Naive thymus-derived CD8-positive, alpha-beta T cell (primary cell): ENCODE measurements at places on chromosomes 2 and 18.

DNA sequence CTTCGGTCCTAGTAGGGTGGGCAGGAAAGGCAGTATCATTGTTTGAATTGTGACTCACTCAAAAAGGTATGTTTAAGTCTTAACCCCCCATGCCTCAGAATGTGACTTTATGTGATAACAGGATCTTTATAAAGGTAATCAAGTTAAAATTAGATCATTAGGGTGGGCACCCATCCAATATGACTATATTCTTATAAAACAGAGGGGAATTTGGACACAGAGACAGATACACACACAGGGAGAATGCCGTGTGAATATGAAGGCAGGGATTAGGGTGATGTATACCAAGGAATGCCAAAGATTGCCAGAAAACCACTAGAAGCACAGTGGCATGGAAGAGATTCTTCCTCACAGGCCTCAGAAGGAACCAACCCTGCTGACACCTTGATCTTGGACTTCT lies 281.8 kb downstream of the CLIP4 start:
- no peak for DNase-seq

GRCh38 chr2:191748059-191748461 lies 70.1 kb downstream of the NABP1 start:
- no peak for DNase-seq

DNA sequence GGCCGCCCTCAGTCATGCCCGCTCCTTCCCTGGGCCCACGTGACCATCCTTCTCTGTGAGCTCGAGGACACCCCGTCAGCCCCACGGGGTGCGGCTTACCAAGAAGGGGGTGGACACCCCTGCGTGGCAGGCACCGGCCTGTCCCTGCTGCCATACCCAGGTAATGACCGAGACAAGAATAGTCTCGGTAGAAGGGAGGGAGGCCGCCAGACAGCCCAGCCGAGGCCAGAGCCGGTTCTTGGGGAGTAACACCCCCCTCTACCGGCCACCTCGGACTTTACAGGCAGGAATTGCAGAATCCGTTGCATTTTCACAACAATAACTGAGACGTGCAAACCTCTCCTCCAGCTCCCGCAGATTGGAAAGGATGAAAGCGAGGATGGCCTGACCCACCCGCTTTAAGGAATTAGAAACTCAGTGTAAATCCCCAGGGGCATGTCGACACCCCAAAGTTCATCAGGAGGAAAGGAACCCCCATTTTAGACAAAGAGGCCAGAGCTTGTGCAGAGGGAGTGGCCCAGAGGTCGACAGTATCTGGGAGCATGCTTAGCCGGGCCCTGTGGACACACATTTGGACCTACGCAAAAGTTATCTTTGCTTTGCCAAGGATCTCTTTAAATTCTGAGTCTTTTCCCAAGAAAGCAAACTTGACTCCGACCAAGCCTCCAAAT lies 60.1 kb upstream of the GLI2 start:
- peak; percentile 28 for DNase-seq

- DNase-seq: no peak
These were observed 43.9 kb upstream of the VWA3B start for GRCh38 chr2:98043101-98043500.

DNA sequence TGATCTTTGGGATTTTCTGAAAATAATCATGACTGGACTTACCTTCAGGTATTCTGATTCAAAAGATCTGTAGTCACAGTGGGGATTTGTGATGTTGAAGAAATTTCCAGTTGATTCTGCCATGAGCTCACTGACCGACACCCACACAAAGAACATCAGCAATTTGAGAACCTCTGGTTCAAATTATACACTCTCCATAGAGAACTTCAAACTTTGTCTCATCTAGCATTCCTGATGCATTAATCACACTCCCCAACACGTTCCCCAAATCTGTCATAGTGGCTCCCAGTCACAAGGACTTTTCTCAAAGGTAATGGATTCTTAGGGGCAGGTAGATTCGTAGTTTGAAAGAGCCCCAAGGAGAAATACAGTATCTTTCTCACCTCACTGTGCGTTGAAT lies 584.3 kb downstream of the FBXO15 start:
- no peak for DNase-seq

DNA sequence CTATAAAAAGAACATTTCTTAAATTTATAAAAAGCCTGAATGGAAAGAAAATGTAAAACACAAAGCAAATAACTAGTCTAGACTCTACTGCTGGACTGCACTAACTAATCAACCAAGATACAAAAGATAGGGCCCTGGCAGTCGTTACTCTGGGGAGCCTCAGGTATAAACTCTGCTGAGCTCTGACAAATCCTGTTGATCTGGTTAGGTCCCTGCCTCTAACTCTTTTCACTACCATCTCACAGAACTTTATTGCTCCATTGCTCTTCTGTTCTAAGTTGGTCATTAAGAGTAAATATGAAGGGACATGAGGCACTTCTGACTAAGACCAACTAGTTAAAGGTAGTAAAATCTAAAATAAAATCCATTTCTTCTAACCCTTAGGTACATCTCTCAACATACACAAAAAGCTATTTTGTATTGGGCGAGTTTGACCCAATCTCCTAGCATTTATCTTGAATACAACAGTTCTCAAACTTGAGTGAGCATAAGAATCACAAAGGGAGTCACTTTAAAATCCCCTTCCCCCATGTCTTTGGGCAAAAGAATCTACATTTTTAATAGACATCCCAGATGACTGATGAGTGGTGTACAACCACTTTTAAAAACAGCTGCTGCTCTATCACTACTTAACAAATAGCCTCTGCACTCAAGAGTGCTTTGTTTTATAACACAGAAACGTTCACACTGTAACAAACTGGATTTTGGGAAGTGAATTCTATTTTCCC lies 2.5 kb downstream of the CHN1 start:
- DNase-seq: no peak

GRCh38 chr2:127115471-127116199 lies 8.7 kb upstream of the BIN1 start:
- DNase-seq: no peak

- no peak for DNase-seq
These were observed 112.0 kb upstream of the NDUFV2 start for GRCh38 chr18:8990276-8991031.

DNA sequence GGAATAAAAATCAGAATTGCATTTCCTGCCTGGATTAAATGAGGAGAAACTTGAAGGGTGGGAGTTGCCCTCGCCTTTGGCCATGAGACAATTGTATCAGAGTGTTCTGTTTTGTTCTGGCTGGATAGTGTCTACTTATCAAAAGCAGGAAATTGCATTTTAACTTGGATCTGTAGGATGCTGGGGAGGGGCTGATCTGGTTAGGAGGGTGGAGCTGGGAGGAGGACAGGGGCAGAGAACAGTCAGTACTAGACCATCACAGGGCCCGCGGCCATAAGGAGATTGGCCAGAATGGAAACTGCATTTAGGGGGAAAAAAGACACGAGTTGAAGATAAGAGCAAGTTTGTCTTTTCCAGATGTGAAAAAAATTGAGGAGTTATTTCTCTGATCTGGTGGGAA lies 199.1 kb upstream of the POU3F3 start:
- no peak for DNase-seq

DNA sequence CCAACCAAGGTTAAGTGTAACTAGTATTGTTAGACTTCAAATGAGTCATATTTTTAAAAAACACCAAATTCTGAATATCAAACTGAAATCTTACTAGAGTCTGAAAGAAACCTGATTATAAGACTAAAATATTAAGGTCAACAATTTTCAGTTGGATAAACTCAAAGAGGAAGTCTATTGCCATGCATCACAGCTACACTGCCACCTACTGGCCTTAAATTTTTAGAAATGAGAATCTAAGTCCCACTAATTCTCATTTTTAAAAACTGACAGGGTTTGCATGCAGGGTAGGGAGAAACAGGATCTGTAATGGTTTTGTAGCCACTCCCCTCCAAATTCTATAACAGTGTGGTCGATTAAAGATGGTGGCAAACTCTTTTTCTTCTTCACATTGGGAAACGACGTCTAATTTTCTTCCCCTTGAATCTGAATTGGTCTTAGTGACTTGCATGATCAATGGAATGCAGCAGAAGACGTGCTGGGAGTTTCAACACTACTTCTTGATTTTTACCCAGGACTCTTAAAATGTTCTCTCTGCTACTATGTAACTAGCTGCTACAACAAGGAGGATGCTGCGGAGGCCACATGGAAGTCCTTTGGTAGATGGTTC lies 176.1 kb upstream of the SESTD1 start:
- DNase-seq: no peak

DNA sequence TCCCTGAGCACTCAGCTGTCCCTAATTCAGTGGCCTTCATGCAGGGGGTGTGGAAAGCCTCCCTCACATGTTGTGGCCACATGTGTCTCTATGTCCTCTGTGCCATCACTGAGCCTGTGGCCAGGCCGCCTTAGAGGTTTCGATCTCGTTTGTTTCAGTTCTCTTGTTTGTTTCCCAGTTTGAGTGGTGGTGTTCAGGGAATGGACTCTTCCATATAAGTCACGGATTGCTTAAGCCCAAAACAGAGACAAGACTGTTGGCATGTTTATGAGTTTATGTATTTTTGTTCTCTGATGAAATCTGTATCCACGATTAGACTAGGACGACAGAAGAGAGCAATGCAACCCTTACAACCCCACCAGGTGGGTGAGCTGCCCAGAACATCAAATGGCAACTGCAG lies 134.5 kb downstream of the CCBE1 start:
- no peak for DNase-seq

DNA sequence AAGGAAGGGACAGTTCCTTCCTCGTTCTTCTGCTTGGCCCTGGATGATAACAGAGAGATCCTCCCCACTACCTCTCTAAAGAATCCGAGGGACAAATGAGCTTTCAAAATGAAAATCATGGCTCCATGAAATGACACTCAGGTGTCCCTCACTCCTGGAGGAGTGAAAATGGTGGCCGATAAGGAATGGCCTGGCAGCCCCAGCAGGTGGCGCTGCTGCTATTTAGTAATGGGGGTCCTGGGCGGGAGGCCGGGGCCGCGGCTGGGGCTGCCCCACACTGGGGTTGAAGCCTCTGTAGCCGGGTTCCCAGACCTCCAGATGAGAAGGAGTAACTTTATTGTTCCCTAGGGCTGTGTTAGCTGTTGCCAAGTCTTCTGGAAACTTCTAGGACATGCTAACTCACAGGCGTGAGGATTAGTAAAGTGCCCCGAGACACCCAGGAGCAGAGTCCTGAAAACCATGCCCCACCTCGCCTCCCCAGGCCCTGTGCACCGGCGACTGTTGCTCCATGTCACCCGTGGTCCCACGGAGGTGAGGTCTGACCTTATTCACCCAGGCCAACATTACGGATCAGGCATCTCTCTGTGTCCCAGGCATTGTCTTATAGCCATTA lies 138.0 kb downstream of the CTIF start:
- DNase-seq: peak; percentile 66

DNA sequence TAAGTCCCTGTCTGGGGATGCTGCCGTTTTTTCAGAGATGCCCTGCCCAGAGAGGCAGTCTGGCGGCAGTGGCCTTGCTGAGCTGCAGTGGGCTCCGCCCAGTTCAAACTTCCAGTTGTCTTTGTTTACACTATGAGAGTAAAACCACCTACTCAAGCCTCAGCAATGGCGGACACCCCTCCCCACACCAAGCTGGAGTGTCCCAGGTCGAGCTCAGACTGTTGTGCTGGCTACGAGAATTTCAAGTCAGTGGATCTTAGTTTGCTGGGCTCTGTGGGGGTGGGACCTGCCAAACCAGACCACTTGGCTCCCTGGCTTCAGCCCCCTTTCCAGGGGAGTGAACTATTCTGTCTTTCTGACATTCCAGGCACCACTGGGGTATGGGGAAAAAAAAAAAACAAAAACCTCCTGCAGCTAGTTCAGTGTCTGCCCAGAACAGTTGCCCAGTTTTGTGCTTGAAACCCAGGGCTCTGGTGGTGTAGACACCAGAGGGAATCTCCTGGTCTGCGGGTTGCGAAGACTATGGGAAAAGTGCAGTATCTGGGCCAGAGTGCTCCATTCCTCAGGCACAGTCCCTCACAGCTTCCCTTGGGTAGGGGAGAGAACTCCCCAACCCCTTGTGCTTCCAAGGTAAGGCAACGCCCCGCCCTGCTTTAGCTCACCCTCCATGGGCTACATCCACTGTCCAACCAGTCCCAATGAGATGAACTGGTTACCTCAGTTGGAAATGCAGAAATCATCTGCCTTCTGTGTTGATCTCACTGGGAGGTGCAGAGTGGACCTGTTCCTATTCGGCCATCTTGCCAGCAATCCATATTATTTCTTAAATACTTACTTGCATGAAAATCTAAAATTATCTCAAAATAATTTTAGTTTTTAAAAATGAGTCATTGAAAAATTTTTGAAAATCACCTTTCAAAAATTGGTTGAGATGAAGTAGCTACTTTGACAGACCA lies 338.0 kb downstream of the OSR1 start:
- DNase-seq: no peak

GRCh38 chr18:64245126-64245861 lies 96.4 kb upstream of the LINC00305 start:
- no peak for DNase-seq

DNA sequence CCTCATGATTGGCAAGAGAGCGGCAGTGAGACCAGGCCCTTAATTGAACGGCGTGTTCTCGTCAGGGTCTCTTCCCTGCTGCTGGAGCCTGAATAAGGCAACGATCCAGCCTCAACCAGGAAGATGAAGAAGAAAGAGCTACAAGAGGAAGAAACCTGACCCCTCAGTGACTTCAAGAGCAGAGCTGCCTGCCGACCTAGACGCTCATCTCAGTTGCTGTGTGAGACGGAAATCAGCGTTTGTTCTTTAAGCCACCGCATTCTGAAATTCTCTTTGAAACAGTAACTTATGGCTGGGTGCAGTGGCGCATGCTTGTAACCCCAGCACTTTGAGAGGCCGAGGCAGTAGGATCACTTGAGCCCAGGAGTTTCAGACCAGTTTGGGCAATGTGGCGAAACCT lies 29.6 kb upstream of the KCNG3 start:
- DNase-seq: peak; percentile 22

GRCh38 chr2:60555783-60556139 lies 2.3 kb upstream of the BCL11A start:
- DNase-seq: no peak

GRCh38 chr2:180662941-180663471 lies 317.4 kb upstream of the UBE2E3 start:
- DNase-seq: no peak

GRCh38 chr18:5142131-5142530 lies 54.9 kb downstream of the AKAIN1 start:
- no peak for DNase-seq

GRCh38 chr2:43531251-43531650 lies 64.6 kb downstream of the THADA start:
- no peak for DNase-seq

GRCh38 chr2:80073134-80073561 lies 231.4 kb downstream of the LRRTM1 start:
- DNase-seq: peak; percentile 2
